ENCODE measurements at places on chromosomes 1 and 21. TPM values are rescaled to one million over a fixed set of nuclear protein-coding genes. Genes with fewer than 3 reads are reported as not detected.

DNA sequence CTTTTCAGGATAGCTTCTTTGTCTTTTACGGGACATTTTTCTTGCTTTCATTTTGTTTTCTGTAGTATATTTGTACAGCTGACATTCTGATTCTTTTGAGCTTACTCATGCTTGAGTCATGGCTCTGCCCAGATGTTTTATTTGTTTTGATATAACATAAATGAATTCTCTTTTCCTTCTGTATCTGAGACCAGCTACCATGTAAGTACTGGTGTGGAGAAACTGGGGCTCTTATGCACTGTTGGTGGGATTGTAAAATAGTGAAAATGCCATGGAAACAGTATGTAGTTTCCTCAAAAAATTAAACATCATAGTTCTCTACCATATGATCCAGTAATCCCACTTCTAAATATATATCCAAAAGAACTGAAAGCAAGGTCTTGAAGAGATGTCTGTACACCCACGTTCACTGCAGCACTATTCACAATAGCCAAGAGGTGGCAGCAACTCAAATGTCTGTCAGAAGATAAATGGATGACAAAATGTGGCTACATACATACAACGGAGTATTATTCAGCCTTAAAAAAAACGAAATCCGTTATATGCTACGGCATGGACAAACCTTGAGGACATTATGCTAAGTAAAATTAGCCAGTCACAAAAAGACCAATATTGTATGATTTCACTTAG, 61.4 kb downstream of the EIF2B3 start:
- DNase-seq, result no peak

- DNase-seq, result no peak
Observed at GRCh38 chr1:205191622-205192021, 19.9 kb downstream of the DSTYK start.

- no peak for DNase-seq
Observed at GRCh38 chr1:27545271-27545670, 55.3 kb upstream of the WASF2 start.

DNA sequence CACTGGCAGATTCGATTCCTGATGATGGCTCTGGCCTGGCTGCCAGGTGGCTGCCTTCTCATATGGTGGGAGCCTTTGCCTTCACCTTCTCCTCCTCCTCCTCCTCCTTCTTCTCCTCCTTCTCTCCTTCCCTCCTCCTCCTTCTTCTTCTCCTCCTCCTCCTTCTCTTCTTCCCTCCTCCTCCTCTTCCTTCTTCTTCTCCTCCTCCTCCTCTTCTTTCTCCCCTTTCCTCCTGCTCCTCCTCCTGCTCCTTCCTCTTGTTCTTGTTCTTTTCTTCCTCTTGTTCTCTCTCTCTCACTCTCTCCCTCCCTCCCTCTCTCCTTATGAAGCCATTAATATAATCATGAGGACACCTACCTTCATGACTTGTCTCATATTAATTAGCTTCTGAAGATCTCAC, 278.7 kb downstream of the CAMTA1 start:
- no peak for DNase-seq

GJA8 gene
- not detected for total RNA-seq

FPGT gene
- 14.9 TPM for total RNA-seq

NCDN gene
- total RNA-seq, result 24.8 TPM

HAPLN2 gene
- total RNA-seq, result 0.78 TPM

PADI3 gene
- total RNA-seq, result not detected
